ENCODE measurements at places on chromosomes 2 and 18. TPM values are rescaled to one million over a fixed set of nuclear protein-coding genes. Genes with fewer than 3 reads are reported as not detected.

KCMF1 gene
- total RNA-seq = 110 TPM

SNTG2 gene
- not detected for total RNA-seq

ALPG gene
- 0.33 TPM for total RNA-seq

SH3RF3 gene
- 0.61 TPM for total RNA-seq

PRADC1 gene
- total RNA-seq = 25.3 TPM

MC5R gene
- total RNA-seq = not detected

GPAT2 gene
- not detected for total RNA-seq

IL1A gene
- 0.23 TPM for total RNA-seq

EXOC6B gene
- total RNA-seq = 7.1 TPM

PMAIP1 gene
- 11.7 TPM for total RNA-seq
